ENCODE measurements at places on chromosomes 7 and 10.

GRCh38 chr10:128938558-128938957 is 528.5 kb upstream of the MGMT start:
- no peak for DNase-seq

DNA sequence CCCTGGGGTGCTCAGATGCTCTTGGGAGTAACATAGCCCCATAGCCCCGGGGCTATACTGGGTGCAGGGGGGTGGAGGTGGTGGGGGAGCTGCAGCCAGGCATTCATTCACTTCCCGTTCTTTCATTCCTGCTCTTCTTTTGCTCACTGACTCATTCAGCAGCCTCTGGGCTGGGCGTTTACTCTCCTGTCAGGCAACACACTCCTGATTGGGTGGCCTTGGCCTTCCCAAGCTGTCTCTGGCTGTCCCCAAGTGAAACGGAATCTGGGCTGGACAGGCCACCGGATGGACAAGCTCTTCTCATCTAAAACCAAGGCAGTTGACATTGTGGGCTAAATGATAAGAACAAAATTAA is 34.6 kb downstream of the CHST3 start:
- DNase-seq: no peak

DNA sequence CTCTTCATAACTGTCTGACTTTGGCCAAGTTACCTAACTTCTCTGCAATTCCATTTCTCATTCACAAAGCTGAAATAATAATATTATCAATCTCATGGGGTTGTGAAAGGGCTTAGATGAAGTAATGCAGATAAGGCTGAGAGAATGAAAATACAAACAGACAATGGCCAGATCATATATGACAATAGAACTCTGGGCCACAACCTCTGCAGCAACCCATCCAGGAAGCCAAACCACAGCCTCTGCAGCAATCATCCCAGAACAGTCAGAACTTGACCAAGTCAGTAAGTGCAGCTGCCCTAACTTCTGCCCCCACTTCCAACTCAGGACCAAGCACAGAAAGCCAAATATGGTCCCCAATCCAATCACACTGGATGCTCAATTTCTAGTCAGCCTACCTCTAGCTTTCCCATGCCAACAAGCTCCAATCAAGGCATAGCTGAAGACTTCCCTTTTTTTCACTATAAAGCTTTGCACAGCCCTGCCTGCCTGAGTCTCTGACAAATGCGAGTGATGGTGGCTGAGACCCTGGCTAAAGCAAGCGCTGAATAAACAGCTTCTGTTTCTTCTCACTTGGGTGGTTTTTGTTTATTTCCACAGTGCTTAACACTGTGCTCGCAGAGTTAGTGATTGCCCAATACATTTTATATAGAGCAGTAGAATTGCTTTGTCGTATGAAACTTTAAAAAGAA is 34.8 kb upstream of the TNPO3 start:
- DNase-seq: no peak

DNA sequence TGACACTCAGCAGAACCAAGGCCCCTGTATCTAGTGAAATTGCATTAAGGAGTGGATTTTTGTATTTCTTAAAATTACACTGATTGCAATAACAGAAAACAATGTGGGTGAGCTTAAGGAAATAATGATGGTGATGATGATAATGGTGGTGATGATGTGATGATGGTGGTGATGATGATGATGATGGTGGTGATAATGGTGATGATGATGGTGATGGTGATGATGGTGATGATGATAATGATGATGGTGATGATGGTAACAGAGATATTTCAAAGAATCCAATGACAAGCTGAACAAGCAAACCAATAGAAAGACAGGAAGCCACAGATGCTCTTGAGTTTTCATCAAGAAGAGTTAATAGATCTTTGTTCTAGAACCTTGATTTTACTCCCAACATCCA is 630.7 kb upstream of the AUTS2 start:
- DNase-seq: no peak

DNA sequence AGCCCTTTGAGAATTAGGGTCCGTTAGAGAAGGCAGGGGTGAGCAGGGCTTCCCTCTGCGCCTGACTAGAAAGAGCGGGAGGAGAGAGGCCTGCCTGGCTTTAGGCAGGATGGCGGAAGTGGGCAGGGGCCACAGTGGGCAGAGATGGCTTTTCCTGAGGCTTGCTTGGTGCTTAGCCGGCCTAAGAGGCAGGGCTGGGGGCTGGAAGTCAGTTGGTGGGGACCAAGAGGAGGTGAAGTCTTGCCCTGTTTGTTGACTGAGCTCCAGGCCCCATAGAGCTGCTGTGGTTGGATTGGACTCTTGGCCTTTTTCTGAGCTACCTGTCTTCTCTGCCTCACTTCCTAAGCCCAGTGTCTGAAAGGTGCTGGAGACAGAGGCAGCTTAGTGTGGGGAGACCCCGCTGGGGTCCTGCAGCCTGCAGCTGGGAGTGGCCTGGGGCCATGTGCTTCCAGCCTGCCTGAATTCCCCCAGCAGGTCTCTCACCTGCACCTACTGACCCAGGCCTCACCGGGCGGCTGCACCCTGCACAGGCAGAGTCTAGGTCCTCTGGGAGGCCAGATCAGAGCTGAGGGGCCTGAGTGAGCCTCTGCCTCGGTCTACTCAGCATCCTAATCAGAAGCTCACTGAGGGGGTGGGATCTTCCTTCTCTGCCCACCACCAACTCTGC is 4.8 kb downstream of the FAM241B start:
- DNase-seq: no peak

- DNase-seq: no peak
Measured at GRCh38 chr7:80634505-80634904, 3.9 kb upstream of the CD36 start.

GRCh38 chr7:111390000-111390399 is 172.3 kb downstream of the IMMP2L start:
- no peak for DNase-seq

DNA sequence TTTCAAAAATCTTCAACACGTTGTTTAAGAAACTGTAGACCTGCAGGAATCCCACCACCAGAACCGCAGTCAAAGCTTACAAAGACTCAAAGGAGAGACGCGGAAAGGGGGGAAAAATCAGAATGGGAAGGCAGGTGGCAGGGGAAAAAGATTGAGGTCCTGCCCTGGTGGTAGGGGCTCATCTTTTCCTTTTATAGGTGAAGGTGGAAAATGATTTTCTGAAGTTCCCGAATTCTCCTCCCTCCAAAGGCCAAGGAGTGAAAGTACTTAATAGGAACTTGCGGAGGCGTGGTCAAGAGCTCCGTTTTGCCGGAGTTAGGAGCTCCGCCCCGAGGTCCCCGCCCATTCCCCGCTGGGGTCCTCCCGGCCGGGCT is 724 bp downstream of the BBIP1 start:
- no peak for DNase-seq

DNA sequence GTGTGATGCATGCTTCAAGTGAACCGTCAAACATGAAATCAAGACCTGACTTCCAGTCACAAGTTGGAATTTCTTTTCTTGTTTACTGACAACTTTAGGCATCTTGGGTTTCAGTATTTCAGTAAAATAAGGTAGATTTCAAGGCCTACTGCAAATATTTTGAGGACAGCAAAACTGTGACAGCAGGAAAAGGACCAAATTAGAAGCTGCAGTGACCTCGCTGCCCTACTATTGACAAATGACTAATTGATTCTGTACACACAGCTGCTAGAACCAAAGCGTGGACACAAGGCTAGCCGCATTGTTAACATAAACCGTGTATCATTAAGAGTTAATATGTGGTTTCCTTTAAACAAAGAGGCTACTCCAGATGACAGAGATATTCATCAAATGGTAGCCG is 105.7 kb upstream of the SEC61G start:
- no peak for DNase-seq

DNA sequence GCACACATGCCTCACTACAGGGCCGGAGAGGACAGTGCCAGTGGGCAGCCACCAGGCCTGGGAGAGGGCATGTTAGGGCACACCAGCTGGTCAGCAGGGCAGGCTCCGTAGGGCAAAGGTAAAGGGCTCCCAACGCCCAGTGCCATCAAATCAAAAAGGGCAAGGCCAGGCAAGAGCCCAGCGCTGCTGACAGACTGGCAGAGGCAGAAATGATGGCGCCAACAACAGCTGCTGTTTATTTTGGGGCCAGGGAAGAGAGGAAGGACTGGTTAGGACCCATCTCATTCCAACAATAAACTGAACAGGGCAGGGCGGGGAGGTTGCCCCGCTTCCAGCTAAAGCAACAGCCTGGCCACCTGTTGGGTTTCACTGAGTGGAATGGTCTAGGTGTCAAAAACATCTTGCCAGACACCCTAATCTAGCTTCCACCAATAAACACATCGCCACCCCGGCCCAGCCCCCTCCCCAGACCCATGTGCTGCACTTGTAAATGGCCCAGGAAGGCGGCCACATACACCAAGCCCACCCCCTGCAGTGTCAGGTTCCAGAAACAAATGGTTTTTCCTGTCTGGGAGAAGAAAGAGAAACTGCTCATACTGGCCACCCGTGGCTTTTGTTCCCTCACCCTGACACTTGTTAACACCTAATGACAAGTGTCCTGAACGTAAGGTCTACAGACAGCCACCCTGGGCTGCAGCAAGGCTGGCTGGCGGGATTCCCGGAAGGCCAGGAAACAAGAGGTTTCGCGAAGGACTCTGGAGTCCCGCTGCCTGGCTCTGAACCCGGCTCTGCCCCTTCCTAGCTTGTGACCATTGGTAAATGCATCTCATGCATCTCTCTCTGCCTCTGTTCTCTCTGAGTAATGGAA is 15.3 kb downstream of the SH3PXD2A start:
- no peak for DNase-seq

DNA sequence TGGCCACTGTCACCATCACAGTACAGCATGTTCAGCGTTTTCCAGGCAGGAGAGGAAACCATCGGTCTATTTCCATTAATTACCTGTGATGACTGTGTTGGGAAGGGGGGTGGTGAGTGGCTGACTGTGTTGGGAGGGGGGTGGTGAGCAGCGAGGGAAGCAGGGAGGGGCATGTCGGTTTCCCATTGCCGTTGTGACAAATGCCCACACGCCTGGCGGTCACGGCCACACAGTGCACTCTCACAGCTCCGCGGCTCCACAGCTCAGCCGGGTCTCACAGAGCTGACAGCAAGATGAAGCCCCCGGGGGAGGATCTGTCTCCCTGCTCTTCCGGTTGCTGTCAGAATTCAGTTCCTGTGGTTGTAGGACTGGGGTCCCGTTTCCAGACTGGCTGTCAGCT is 39.0 kb downstream of the AP5Z1 start:
- no peak for DNase-seq

DNA sequence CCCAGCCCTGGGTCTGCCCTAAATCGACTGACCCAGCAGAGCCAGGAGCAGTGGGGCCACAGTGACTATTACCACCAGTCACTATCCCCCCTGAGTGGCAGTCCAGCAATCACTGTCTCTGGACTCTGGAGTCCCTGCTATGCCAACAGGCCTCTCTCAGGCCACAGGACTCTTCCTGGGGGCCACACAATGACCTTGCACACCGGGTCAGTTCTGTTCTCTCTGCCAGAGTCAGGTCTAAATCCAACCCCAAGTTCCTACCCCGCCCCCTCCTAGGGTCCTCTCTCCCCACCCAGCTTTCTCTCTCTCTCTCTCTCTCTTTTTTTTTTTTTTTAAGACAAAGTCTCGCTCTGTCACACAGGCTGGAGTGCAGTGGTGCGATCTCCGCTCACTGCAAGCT is 21.6 kb downstream of the GRID2IP start:
- DNase-seq: no peak

DNA sequence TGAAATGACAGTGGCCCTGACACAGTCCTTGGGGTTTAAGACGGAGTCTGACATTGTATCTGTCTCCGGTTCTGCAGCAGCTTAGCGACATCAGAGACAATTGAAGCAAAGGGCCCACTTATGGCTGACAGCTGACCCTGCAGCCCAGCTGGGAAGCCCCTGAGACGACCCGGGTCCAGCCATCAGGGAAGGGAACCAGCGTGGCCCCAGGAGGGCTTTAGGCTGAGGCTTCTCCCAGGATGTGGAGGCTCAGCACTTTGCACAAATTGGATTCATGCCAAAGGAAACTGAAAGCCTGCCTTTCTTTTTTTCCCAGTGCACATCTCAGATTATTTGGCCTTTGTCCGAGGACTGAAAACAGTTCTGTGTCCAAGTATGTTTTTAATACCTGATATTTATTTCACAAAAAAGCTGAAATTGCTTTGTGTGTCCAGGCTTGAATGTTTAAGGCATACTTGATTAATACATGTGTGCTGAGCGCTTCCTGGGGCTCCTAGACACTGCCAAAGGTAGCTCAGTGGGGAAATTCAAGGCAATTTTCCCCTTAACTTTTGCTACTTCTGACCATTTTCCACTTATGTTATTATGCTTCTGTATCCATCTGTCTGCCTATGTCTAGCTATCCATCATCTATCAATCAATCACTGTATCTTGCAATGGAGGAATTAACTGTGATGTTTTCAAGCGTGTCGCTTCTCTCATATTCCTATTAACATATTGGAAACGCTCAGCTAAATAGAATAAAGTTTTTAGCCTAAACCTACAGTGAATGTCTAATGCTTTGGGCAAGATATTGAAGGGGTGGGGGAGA is 34.8 kb downstream of the KLF6 start:
- DNase-seq: no peak

GRCh38 chr7:1362301-1362700 is 97.0 kb downstream of the MICALL2 start:
- no peak for DNase-seq

GRCh38 chr7:45944058-45944457 is 23.0 kb upstream of the IGFBP3 start:
- no peak for DNase-seq

DNA sequence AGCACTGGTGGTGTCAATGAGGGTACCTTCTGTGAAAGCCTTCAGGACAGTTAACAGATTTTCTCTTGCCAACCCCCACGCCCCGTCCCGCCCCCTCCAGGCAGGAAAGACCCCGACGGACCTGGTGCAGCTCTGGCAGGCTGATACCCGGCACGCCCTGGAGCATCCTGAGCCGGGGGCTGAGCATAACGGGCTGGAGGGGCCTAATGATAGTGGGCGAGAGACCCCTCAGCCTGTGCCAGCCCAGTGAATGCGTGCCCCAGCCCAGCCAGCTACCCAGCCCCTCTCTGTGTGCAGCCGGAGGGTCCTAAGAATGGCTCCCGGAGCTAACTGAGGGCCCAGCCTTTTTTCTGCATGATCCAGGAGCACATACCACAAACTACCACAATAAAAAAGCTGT is 713 bp upstream of the HOGA1 start:
- no peak for DNase-seq

GRCh38 chr7:158068853-158069252 is 518.8 kb downstream of the PTPRN2 start:
- DNase-seq: no peak

- no peak for DNase-seq
Measured at GRCh38 chr10:129193148-129193547, 273.9 kb upstream of the MGMT start.

- DNase-seq: no peak
Measured at GRCh38 chr7:117489911-117490310, 10.1 kb downstream of the CFTR start.

DNA sequence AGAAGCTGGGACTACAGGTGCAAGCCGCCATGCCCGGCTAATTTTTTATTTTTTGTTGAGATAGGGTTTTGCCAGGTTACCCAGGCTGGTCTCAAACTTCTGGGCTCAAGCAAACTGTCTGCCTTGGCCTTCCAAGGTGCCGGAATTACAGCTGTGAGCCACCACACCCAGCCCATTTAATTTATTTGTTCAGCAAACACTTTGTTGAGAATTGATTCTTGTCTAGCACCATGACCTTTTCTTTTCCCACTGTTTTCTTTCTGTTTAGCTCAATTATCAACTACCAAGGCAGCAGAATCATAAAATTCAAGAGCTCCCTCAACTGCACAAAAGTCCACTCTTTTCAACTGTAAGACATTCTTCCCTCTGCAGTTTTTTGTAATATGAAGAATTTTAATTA is 47.8 kb upstream of the PARD3 start:
- no peak for DNase-seq

GRCh38 chr7:55449205-55449991 is 84.3 kb downstream of the LANCL2 start:
- DNase-seq: no peak

Data from activated CD4-positive, alpha-beta T cell treated with anti-CD3 and anti-CD28 coated beads, Interleukin-2, amount 50 U/mL, for 24 hours (primary cell).